ENCODE measurements at places on chromosomes 4 and X.

GRCh38 chrX:133414406-133415275, 648 bp downstream of the GPC4 start:
- DNase-seq, result peak; percentile 79

DNA sequence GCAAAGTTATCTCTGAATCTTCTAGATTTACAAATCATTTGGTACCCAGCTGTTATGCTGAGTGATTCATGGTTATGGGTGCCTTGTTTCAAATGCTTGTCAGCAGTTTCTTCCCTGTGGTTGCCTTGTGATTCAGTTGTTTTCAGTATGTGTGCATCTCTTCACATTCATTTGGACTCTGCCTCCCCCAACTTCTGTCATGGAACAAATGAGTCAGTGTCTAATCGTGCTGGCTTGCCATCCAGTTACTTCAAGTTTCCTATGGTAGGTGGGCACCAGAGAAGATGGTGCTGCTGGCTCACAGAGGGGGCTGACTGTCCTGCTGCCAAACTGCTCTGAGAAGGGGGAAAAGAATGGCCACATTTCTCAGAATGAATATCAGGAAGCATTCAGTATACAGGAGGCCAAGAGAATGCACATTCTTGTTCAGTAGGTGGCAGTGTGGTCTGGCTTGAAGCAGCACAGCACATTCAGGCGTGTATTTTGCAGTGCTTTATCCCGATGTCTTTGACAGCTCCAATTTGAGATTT, 260.9 kb downstream of the GLUD2 start:
- no peak for DNase-seq

- no peak for DNase-seq
Measured at GRCh38 chr4:169245061-169245460, 25.7 kb downstream of the SH3RF1 start.

- peak; percentile 34 for DNase-seq
Measured at GRCh38 chrX:33183361-33183760, 28.0 kb downstream of the DMD start.

DNA sequence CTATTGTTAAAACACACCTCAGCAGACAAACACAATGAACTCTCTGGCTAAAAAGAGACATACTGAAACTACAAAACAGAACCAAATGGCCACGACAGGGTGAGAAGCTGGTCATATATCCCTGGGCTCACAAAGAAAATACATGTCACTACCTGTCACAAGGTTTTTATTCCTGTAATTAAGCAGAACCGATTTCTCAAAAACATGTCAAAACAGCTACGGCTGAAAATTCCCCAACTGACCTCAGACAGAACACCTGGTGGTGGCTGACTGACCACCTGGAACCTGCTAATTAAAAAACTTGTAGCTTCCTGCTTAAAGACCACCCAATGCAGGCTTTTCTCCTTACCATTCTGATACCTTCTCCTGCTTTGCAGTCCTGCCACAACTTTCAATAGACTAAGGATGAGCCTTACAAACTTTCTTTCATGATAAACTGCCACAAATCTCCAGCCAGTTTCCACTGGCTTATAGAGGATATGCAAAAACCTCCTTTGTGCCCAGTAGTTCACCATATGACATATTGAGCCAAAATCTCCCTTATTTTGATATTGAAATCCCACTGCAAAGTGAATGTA, 571.9 kb downstream of the SPOCK3 start:
- no peak for DNase-seq

DNA sequence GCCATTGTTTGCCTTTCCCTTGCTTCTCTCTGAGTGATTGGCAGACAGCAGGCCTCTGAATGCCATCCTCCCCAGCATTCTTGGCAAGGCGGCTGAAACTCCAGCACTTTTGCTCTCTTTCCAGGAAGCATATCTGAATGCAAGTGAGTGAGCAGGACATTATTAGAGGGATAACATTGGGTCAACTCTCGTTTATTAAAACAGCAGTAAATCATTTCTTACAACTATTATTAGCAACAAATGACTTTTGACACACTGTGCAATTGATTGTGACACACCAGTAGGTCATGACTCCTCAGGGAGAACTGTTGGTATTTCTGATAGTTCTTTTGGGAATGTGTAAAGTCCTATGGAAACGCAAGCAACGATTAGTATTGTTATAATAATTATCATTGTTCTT, 103.8 kb downstream of the EFNB1 start:
- no peak for DNase-seq

- no peak for DNase-seq
Measured at GRCh38 chr4:104421566-104421965, 73.1 kb downstream of the CXXC4 start.

- no peak for DNase-seq
Measured at GRCh38 chr4:13968723-13969122, 341.2 kb upstream of the BOD1L1 start.

DNA sequence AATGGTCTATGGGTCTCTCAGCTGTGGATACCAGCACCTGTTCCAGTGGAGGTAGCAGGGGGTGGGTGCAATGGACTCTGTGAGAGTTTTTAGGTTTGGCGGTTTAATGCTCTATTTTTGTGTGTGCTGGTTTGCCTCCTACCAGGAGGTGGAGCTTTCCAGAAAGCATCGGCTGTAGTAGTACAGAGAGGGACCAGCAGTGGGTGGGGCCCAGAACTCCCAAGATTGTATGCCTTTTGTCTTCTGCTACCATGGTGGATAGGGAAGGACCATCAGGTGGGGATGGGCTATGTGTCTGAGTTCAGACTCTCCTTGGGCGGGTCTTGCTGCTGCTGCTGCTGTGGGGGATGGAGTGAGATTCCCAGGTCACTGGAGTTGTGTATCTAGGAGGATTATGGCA, 557.2 kb upstream of the GRID2 start:
- no peak for DNase-seq

- peak; percentile 89 for DNase-seq
Measured at GRCh38 chr4:183905081-183905592, at the start of gene STOX2. TSS of gene STOX2 (plus strand) at chr4:183905307. CDS start at chr4:183906791, 1,484 bp downstream.

DNA sequence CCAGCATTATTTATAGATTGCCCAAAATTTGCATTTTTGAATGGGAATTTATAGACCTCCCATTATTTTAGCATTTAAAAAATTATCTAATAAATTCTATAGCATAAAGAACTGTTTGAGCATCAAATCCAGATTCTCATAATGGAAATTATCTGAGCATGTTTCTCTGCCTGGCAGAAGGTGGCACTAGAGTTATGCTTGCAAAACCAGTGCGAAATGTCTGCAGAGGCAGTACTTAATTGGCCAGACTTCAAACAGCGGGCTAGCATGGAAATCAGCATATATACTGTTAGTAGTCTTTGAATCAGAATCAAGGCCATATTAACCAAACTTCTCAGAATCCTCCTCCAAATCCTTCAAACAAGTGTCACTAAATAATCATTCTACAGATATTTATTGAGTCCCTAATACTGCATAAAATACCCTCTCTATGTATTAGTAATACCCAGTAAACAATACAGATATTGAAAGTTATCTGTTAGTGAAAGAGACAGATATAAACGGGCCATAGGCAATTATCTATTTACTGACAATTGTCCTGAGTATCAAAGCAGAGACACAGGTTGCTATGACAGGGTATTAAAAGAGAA, 78.7 kb upstream of the DCLK2 start:
- DNase-seq, result no peak

DNA sequence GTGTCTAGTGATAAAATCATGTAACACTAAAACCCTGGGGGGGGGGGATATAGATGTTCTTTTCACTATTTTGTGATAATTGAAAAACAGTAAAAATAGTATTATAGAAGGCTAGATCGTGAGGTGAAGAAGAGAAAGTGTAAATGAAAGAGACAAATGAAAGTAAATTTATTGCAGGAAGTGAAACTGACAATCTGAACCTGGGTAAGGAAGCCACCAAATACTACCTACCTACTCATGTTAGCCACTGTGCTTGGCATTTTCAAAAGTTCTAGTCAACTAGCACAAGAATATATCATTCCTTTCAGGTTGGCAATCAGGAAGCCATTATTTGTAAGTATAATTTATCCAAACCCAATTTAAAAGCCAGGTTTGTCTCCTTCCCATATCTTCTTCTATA, 1366.1 kb downstream of the FAM133A start:
- DNase-seq, result no peak

DNA sequence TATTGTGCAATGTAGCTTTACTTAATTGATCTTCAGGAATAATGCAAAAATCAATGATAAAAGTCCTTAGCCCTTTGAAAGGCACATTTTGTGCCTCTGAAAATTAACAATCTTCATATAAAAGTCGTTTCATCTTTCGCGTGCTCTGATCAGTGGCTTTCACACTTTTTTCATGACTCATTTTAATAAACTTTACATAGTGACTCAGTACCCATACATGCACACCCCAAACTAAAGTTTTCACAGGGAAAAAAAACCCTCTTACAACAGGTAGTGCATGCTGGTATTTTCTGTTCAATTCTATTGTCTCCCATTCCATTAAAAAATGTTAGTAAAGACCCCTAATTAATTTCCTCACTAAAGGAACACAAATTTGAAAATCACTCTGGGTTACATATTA, 21.5 kb downstream of the RWDD4 start:
- no peak for DNase-seq

DNA sequence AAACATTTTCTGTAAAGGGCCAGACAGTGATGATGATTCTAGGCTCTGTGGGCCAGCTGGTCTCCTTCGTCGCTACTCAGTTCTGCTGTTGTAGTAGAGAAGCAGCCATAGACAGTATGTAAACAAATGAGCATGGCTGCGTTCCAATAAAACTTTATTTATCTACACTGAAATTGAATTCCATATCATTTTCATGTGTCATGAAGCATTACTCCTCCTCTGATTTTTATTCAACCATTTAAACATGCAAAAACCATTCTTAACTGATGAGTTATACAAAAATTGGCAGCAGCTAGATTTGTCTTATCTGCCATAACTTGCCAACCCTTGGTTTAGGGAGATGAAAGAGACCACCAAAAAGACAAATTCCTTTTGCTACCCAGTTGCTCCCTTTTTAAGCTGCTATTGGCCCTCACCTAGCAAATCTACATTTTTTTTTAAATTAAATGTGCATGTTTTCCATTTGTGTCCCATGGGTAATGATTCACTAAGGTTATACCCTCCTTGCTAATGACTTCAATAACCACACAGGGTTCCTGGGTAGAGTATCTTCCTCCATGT, 309.9 kb downstream of the DHX15 start:
- DNase-seq, result no peak

DNA sequence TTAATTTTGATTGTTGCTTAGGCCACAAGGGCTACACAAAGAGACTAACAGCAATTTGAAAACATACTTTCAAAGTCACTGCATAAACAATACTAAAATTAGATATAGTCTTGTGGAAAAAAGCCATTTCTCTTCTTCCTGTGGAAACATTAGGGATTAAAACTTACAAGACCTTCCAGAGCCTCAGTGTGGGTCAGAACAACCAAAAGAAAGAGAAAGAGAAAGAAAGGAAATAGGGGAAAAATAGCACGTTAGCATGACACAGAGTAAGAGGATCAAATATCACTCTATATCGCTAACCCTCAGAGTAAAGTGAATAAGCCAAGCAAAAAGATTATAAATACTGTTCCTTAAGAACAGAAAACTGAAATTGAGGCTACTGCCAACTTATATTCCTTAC, 127.8 kb upstream of the DIAPH2 start:
- DNase-seq, result no peak

- no peak for DNase-seq
Measured at GRCh38 chr4:79253924-79254323, 71.9 kb downstream of the NAA11 start.

DNA sequence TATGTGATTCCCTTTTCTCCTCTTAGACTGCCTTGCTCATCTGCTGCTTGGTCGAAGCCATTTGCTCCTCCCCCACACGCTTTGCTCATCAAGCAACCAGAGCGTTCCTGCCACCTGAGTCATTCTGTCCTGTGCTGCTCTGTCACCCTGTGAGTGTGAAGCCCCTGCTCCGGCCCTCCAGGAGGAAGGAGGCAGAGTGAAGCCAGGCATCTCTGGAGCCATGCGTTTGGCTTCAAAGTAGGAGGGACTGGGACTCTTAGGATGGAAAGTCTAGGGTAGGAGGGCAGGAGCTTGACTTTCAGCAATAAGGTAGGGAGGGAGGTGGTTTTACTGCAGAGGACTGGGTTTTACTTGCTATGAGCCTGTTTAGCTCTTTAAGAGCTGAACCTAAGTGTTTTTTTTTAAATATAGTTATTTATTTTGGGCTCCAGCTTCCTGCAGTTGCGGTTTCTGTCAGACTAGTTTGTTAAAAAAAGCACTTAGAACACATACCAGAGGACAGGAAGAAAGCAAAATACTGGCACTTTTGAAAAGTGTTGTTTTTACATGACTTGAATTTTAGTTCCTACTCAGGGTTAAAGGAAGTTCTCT, 63.6 kb downstream of the SPINK2 start:
- peak; percentile 79 for DNase-seq

DNA sequence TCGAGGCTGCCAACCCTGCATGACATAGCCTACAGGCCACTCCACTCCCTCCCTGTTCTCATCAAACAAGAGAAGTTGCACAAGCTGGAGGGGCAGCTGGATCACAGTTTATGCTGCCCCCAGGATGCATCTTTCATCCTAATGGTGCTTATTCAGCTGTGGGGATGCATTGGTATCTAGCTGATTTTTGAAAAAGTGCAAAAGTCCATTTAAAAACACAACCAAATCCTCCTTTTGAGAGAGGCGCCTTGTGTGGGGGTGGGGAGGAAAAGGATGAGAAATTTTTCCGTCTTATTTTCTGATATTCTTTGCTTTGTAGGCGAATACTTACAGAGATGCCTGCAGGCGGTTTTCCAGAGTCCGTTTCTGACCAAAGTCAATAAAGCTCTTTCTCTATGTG, 276.4 kb upstream of the BOD1L1 start:
- DNase-seq, result no peak

GRCh38 chrX:73577361-73577760, 14.4 kb downstream of the CHIC1 start:
- DNase-seq, result no peak

DNA sequence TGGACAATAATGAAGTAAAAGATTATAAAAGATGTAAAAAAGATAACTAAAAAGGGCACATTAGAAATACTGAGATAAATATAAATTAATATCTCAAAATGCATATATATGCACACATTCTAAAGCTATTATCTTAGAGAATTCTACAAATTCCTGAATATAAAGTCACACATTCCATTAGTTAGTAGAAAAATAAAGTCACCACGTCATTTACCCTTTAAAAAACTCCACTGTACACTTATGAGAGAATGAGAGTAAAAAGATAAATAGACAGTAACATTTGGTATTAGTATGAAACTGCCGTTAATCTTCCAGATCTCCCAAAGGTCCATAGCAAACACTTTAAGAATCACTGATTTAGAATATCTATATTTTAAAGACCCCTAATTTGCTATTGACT, 67.2 kb upstream of the IL15 start:
- no peak for DNase-seq

- no peak for DNase-seq
Measured at GRCh38 chrX:129738466-129739308, at the start of gene XPNPEP2. TSS of gene XPNPEP2 (plus strand) at chrX:129738979. CDS start at chrX:129739214, 235 bp downstream.

GRCh38 chr4:156476359-156476758, 495.2 kb downstream of the PDGFC start:
- DNase-seq, result no peak

GRCh38 chrX:25144043-25144940, 128.5 kb upstream of the ARX start:
- peak; percentile 80 for DNase-seq

GRCh38 chr4:42342459-42342858, 54.8 kb upstream of the SHISA3 start:
- DNase-seq, result no peak

All from aorta (tissue), 5 donors.